GM04504 (cell line): ENCODE measurements at places on chromosomes 2 and 18.

DNA sequence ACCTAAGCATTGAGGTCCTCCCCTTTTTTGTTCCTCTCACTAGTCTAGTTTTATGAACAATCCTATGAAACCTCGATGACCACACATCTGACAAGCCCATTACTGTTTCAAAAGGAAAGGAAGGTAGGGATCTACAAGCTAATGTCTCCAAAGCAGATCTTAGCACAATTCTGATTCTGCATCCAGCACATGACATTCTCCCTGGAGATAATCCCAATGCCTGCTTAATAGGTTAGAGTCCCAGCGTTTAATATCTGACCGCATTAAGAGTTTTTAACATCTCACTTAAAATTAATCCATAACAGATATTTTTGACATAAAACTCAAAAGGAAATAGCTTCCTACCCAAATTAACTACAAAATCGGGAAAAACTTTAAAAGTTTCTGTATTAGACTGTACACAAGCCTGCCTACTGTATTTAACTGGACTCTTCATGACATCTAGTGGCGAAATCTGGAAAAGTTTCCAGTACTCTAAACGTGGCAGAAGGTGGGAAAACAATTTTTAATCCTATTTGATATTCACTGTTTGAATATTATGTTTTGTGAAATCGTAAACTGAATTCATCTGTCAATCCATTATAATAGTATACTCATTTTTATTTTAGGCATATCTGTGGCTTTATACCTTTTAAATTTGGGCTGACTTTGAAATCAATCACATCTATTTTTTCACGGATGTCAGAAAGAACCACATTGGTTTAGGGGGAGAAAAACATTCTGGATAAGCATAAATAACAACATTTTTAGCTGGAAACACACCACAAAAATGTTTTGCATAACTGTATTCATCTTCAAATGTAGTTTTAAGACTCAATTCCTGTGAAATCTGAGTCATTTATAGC lies 62.4 kb downstream of the TXNL1 start:
- DNase-seq: no peak

GRCh38 chr2:224143526-224143925 lies 104.4 kb upstream of the SERPINE2 start:
- DNase-seq: no peak

GRCh38 chr2:143085125-143085784 lies 44.0 kb upstream of the ARHGAP15 start:
- DNase-seq: no peak

GRCh38 chr2:6103949-6104348 lies 411.8 kb downstream of the SOX11 start:
- DNase-seq: no peak

- no peak for DNase-seq
These were observed 155.3 kb upstream of the SIX3 start for GRCh38 chr2:44786045-44786816.

GRCh38 chr2:37934591-37935513 lies 9.8 kb downstream of the RMDN2 start:
- DNase-seq: no peak

GRCh38 chr2:63639344-63639743 lies 50.6 kb downstream of the MDH1 start:
- DNase-seq: no peak

DNA sequence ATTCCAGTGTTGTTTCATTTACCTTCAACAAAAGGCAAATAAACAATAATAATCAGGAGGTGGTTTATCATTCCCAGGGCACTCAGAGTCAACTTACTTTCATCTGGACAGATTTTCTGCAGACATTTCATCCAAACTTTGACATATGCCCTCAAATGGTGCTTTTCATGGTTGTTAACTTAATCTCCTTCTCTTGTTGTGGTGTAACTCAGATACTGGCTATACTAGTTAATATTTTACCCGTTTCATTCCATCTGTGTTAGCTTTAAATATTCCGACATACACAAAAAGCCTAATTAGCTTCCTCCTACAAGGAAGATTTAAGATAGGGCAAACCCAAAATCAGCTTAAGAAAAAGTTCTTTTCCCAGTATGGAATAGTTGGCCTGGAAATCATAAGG lies 44.4 kb upstream of the RPE start:
- no peak for DNase-seq

DNA sequence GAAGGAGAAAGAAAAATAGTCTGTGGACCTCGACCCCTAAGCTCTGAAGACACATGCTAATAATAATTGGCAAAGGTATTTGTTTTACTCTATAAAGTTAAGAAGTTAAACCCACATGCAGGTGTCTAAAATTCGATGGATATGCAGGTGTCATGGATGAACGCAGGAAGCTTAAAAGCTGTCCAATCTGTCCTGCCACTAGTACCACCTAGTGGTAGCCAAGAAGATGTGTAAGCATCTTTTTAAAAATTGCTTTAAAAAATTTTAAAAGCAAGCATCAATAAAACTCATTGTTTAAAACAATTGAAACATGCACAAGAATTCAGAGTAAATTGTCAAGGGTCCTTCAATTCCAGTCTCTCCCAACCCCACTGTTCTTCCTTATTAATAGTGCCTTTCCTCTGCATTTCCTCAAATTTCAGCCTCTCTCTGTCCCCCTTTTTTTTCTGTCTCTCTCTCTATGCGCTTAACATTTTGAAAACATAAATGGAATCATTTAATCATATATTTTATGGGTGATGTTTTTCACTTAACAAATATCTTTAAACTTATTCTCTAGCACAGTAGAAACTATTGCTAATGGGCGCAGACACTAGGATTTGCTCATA lies 30.6 kb upstream of the PPP3R1 start:
- no peak for DNase-seq
